ENCODE measurements at places on chromosomes 12 and 14. TPM values are rescaled to one million over a fixed set of nuclear protein-coding genes. Genes with fewer than 3 reads are reported as not detected.

Gene MEG3
- total RNA-seq, result not detected

Gene PMEL
- total RNA-seq, result 1.4 TPM

- peaks cover 26% of the 10 kb centered on the region for H3K27me3 ChIP-seq
- H3K27ac ChIP-seq, result no peak overlapping the region
- H3K36me3 ChIP-seq, result no peaks in the 10 kb centered on the region
Observed at GRCh38 chr12:80979816-80980215, 42.1 kb upstream of the LIN7A start.

GRCh38 chr12:2551412-2551900 is 243.3 kb upstream of the FKBP4 start:
- no peak overlapping the region for H3K4me3 ChIP-seq
- H3K36me3 ChIP-seq, result peaks cover 29% of the 10 kb centered on the region
- no peak overlapping the region for H3K27ac ChIP-seq
- H3K27me3 ChIP-seq, result no peaks in the 10 kb centered on the region

Gene TNFRSF1A
- total RNA-seq, result 170 TPM

DNA sequence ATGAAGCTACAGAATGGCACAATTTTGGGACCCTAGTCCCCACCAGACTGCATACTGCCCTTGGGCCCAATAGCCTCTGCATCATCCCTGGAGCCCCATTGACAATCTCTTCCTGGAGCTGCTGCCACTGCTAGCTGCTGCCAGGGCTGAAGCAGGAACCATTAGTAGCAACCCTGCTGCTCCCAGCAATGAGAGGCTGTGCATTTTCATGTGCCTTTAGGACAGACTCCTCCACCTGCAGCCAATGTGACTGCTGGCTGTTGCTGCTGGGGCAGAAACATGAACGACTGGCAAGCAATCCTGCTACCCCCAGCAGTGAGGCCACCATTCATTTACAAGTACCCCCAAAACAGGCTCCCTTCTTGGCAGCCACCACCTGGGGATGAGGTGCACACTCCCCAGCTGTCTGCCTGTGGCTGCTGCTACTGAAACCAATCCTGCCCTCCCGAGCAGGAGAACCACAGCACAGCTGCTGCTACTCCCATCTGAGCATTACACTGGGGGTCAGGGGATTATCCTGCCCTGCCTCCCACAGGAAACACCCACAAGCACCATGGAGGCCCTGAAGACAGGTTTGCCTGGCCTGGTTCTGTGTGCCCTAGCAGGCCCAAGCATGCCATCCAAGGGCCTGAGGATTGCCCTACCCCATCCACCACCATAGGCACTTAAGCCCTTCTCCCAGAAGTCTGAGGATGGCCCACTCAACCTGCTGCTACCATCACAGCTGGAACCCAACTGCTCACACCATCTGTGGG is 181.0 kb downstream of the MYRFL start:
- H3K27ac ChIP-seq, result no peak overlapping the region
- H3K36me3 ChIP-seq, result no peaks in the 10 kb centered on the region
- no peaks in the 10 kb centered on the region for H3K27me3 ChIP-seq
- no peaks in the 10 kb centered on the region for H3K4me1 ChIP-seq

DNA sequence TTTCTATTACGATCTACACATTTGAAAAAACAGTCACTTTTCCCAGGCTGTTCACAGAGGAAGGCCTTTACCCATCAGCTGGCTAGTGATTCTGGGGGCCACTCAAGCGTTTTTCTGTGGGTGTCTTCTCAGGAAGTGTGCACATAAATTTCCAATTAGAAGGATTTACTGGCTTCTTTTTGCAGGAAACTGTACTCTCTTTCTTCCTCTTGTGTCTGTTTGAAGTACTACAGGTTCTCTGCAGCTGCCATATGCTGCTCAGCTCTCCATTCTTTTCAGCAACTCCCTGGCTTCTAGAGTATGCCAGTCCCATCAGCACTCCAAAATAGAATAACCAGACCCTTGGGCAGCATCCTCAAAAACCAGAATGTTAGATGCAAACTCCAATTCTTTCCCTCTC is 110.4 kb upstream of the NAV3 start:
- H3K27ac ChIP-seq, result no peak overlapping the region
- peaks cover 10% of the 10 kb centered on the region for H3K4me1 ChIP-seq
- no peak overlapping the region for H3K4me3 ChIP-seq
- DNase-seq, result no peak
- no peaks in the 10 kb centered on the region for H3K36me3 ChIP-seq

- peak overlapping the region; percentile 89 for H3K27ac ChIP-seq
- peaks cover 55% of the 10 kb centered on the region for H3K4me1 ChIP-seq
- H3K4me3 ChIP-seq, result peak overlapping the region; percentile 83
- DNase-seq, result no peak
- H3K36me3 ChIP-seq, result no peaks in the 10 kb centered on the region
Observed at GRCh38 chr12:56521209-56521589, 421 bp upstream of the RBMS2 start.

DNA sequence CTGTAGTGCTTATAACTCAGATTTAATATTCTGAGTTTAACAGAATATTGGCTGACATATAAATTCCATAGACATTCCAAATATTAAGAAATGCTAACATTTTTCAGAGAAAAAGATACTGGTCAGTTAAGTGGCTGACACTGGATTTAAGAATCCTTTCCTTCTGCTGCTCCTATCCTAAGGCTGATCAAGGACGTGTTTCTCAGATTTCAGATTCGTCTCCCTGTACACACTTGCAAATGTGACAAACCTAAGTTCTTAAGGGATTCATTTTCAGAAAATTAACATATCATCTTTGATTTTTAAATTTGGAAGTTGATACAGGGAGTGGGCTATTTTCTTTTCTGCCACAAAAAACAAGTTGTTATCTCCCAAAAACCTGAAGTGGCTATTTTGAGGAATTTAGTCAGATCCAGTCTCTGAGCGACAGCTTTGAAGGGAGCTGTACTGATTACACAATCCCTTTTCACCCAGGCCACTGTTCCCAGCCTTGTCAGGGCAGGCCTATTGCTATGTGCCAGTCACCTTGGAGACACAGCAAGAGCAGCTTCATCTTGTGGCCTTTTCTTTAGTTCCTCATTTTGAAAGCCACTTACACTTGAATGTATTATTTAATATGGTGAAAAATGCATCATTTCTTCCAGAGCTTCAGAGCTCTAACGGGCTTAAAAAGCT is 370.6 kb downstream of the KCNH5 start:
- H3K36me3 ChIP-seq, result no peaks in the 10 kb centered on the region
- DNase-seq, result no peak
- no peak overlapping the region for H3K4me3 ChIP-seq

Gene PRDM4
- 24.5 TPM for total RNA-seq

- peaks cover 2% of the 10 kb centered on the region for H3K27me3 ChIP-seq
- no peak for DNase-seq
- H3K36me3 ChIP-seq, result no peaks in the 10 kb centered on the region
- peak overlapping the region; percentile 10 for H3K27ac ChIP-seq
Observed at GRCh38 chr12:42923583-42923982, 334.0 kb upstream of the PRICKLE1 start.

- peaks cover 3% of the 10 kb centered on the region for H3K36me3 ChIP-seq
- H3K27me3 ChIP-seq, result no peaks in the 10 kb centered on the region
- H3K4me3 ChIP-seq, result no peak overlapping the region
- no peaks in the 10 kb centered on the region for H3K4me1 ChIP-seq
- H3K27ac ChIP-seq, result no peak overlapping the region
Observed at GRCh38 chr12:94336211-94336925, 123.3 kb downstream of the CEP83 start.

GRCh38 chr12:129762436-129762835 is 141.4 kb downstream of the TMEM132D start:
- no peak overlapping the region for H3K27ac ChIP-seq
- H3K36me3 ChIP-seq, result peaks cover under 1% of the 10 kb centered on the region
- H3K4me1 ChIP-seq, result peaks cover 4% of the 10 kb centered on the region
- no peak overlapping the region for H3K4me3 ChIP-seq
- H3K27me3 ChIP-seq, result no peaks in the 10 kb centered on the region

Gene LRR1
- total RNA-seq, result 8.1 TPM

- no peak overlapping the region for H3K4me3 ChIP-seq
- H3K27me3 ChIP-seq, result peaks cover 10% of the 10 kb centered on the region
- no peak overlapping the region for H3K27ac ChIP-seq
Observed at GRCh38 chr12:40959041-40959440, 229.1 kb upstream of the PDZRN4 start.

GRCh38 chr12:84056-84455 is 17.5 kb downstream of the IQSEC3 start:
- no peak overlapping the region for H3K27ac ChIP-seq
- no peaks in the 10 kb centered on the region for H3K36me3 ChIP-seq
- no peak overlapping the region for H3K4me3 ChIP-seq
- no peak for DNase-seq
- H3K4me1 ChIP-seq, result peaks cover 8% of the 10 kb centered on the region

Gene SLC10A1
- not detected for total RNA-seq

GRCh38 chr14:56216626-56217379 is 98.6 kb downstream of the PELI2 start:
- no peak overlapping the region for H3K4me3 ChIP-seq
- H3K27me3 ChIP-seq, result no peaks in the 10 kb centered on the region
- DNase-seq, result no peak
- peaks cover 5% of the 10 kb centered on the region for H3K4me1 ChIP-seq
- peak overlapping the region; percentile 3 for H3K27ac ChIP-seq
